D721Med (cell line): ENCODE measurements at places on chromosomes 6 and 20.

GRCh38 chr20:61053487-61053886 is 198.6 kb upstream of the CDH4 start:
- DNase-seq: no peak

- no peak for DNase-seq
Observed at GRCh38 chr6:15368186-15368585, 122.3 kb downstream of the JARID2 start.

DNA sequence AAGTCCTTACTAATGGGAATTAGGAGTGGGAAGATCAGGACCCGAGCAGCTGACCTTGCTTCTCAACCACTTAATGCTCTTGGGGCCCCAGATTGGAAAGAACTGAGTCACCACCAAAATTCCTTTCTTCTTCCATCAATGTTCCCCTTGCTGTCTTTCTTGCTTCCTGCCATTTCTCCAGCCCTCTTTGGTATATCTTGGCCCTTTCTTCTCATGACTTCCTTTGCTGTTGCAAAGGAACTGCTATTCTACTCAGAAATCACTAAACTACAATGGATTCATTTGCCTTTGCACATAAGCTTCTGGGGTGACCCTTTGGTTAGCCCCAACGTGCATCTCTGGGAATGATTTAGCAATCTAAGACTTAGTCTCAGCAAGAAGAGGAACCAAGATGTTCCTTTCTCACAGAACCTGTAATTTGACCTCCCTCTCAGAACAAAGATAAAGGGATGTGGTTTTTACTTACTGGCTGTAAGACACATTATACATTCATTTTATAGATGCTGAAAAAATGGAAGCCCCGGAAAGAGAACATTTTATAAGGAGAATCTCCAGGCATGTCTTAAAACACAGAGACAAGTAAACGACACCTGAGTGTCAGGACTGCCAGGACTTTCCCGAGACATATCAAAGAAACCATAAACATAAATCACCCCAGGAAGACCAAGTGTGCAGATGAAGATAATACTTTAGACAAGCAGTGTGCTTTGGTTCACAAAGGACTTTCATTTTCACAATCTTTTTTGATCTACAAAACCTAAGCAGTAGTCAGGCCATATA is 99.0 kb upstream of the TNFAIP3 start:
- DNase-seq: no peak

DNA sequence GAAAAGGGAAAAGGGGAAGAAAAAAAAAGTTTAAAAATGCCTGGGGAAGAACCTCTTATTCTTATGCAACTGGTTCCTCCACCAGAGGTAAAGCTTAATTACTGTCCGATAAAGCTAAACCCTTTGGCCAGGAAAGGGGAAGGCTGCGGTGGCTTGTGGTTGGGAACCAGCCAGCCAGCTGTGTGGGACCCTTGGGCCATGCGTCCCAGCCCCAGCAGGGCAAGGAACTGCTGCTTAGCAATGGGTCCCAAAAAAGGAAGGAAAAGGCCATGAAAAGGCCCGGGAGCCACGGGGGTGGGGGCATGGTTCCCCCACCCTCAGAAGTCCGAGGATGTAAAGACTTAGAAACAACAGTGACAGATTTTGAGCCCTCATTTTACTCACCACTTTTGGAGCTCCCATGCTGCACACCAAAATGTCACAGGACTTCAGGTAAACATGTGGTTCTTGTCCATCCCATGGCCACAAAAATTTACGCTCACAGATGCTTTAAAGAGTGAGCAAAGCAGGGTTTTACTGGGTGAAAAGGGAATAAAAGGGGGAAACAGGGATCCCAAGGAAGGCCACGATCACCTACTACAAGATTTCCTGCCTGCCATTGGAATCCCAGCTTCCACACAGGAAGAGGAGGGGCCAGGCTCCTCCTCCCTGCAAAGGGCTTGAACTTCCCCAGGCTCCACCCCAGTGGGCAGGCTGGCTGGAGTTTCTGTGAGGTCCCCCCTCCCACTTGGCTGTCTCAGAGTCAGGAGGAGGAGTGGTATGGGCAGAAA is 1234.7 kb upstream of the GJE1 start:
- no peak for DNase-seq

DNA sequence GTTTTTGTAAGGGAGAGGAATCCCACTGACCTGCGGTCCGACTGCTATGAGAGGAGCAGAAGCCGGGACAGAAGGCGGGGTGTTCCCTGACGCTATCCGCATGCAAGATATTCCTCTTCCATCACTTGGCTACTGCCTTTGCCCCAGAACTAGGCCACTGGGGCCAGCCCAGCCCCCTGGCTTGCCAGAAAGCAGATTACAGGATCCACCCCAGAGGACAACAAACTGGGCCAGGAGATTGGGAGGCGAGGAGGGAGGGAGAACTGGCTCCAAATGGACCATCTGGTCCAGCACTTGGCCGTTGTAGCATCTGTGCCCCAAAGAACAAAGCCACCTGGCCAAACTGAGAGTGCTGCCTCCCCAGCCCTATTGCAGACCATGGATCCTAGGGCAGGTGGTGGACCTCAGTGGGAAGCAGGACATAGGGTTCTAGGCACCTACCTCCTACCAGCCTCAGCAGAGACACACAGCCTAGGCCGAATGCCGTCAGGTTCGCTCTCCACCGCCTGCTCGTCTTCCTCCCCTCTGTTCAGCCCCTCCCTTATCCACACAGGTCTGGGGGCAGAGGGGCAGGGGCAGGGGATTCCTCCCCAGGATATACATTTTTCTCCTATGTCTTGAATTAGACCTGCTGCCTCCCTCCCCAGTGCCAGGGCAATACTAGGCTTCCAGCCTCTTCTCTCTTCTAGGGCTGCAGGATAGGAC is 4.0 kb downstream of the MDGA1 start:
- DNase-seq: no peak

GRCh38 chr20:59744756-59745155 is 140.4 kb downstream of the PHACTR3 start:
- no peak for DNase-seq

DNA sequence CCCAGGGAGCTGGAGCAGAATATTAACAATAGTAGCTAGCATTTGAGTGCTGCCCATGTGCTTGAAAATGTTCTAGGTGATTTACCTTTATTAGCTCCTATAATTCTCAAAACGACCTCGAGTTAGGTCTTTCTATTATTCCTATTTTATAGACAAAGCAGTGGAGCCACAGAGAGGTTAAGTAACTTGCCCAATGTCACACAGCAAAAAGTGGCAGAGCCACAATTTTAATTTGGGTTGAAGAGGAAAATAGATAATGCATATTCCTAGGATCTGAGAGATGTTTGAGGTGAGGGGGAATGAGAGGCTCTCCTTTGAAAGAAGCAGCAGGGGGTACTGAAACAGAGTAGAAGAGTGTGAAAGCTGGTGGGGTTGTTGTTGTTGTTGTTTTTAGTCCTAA is 354.5 kb upstream of the SLC35B3 start:
- DNase-seq: no peak

DNA sequence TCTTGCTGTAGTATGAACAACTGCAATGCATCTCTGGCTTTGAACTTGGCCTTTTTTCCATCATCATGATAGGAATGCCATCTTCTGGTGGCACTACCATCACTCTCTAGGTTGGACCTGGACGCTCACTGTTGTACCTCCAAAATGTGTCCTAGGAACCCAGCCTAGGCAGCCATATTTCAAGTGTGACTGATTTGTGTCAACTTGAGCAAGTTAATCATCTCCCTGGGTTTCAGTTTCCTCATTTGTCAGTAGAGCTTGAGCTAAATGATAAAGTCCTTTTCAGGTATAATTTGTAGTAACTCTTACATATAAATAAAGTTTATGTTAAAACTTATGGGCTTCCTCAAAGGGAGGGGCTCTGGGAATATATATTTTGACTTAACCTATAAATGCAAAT is 241.7 kb upstream of the CEP162 start:
- DNase-seq: no peak

DNA sequence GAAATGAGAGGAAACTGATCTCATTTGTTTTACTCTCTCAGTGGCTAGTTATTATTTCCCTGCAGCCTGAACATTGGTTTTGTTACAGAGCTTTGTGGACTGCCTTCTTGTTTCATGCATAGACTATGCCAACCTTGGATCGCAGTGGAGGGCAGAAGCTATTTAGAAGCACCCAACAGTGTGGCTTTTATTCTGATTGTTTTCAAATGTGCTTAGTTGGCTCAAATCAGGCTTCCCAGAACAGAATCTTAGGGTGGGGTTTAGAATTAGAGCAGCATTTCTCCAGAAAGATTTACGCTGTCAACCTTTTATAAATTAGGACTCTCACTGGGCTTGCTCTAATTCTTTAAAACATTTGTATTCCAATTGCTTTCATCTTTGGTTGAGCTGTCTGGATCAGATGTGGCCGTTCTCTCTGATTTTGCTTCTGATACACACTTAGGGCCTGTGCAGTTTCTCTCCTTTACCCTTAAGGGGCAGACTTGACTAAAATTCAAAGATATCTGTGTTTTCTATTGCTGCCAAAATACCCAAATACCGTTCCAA is 210.3 kb downstream of the BCKDHB start:
- DNase-seq: no peak

- DNase-seq: no peak
Observed at GRCh38 chr20:8385247-8385646, 253.2 kb downstream of the PLCB1 start.

DNA sequence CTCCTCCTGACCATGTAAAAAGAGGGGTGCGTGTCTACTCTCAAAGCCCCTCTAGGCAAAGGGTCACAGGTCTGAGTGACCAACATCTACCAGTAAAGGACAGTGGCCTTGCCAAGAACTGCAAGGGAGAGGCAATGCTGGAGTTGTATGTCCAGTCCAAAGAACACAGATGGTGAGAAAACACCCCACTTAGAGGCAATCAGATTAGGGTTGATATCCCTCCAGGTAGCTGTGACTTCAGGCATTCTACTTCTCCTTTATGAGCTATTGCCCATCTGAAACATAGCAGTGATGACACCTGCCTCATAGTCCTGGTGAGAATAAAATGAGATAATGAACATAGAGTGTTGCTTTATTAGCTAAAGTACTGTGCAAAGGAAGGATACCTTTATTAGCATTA is 50.8 kb upstream of the MAFB start:
- DNase-seq: no peak

- no peak for DNase-seq
Observed at GRCh38 chr20:16693278-16693677, 36.5 kb upstream of the SNRPB2 start.

DNA sequence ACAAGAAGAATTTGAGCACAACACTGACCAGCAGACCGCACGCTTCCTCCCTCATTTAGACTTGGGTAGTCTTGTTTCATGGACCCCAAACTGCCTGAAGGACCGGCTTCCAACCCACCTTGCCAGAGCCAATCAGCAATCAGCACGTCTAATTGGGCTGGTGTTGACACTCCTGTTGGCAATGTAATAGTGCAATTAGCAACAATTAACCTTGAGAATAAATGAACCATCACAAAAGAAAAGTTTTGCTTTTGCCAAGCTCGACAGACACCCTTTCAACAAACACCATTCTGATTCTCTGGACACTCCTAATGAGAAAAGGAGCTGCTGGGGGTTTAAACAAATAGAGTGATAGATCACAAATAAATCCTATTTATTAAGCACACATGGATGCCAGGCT is 61.0 kb downstream of the EDN3 start:
- DNase-seq: no peak

GRCh38 chr6:116461932-116462885 is 1.0 kb downstream of the CALHM6 start:
- DNase-seq: no peak

DNA sequence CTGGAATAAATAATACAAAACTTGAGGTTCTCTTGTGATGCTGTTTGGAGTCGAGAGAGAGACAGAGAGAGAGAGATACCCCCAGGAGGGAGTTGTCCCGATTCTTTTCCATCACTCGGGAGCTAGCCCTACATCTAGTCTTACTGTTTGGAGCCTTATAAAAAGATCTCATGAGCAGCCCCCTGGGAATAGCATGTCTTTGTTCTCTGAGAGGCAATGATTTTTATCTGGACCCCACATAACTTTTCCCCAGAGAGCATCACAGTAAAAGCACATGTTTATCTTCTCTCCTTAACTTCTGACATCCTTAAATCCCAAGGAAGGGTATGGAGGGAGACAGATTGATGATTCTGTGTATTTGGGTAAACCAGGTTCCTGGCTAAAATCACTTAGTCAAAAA is 20.9 kb upstream of the HLA-DOA start:
- no peak for DNase-seq

GRCh38 chr6:129801909-129802308 is 59.2 kb downstream of the TMEM244 start:
- DNase-seq: no peak

GRCh38 chr6:166514196-166514595 is 72.3 kb downstream of the RAMACL start:
- DNase-seq: no peak

- DNase-seq: no peak
Observed at GRCh38 chr20:25269057-25269832, 21.4 kb downstream of the PYGB start.

- no peak for DNase-seq
Observed at GRCh38 chr6:169795196-169795595, 43.8 kb downstream of the ERMARD start.

- no peak for DNase-seq
Observed at GRCh38 chr6:133131621-133132465, 109.3 kb upstream of the EYA4 start.

GRCh38 chr6:83633609-83634008 is 75.3 kb downstream of the SNAP91 start:
- DNase-seq: no peak

DNA sequence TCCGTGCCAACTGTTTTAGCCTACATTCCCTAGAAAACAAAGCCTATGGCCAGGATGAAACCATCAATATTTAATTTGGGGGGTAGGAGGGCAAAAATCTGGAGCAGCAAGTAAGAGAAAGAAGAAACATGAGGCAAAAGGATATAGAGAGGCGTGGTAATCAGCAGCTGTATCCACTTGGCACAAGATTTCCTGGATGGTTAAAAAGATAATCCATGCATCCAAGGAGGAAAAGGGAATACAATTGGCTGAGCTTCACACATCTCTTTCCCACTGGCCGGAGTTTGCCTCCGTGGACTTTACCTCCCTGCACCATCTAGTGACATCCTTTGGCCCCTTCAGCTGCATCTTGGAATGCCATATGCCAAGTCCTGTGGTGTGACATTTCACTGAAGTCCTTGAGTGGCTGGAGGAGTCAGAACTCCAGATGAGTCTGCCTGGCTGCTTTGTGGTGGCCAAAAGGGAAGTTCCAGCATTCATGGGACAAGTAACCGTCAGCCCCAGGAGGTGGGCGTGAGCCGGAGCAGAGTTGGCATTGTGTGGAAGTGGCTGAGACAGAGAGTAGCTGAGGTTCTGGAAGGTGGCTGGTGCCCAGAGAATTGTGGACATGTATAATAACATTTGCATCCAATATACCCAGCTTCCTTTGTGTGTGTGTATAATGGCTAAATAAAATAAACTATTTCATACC is 13.7 kb upstream of the TMX4 start:
- no peak for DNase-seq

- no peak for DNase-seq
Observed at GRCh38 chr6:32989368-32989767, 20.0 kb downstream of the HLA-DOA start.

GRCh38 chr6:107246972-107247615 is 131.8 kb upstream of the BEND3 start:
- no peak for DNase-seq

GRCh38 chr20:35490736-35491181 is 35.4 kb downstream of the CEP250 start:
- no peak for DNase-seq

- DNase-seq: no peak
Observed at GRCh38 chr20:48698507-48699267, 129.1 kb downstream of the PREX1 start.
